ENCODE measurements at places on chromosomes 12 and 14. TPM values are rescaled to one million over a fixed set of nuclear protein-coding genes. Genes with fewer than 3 reads are reported as not detected.

The ETFBKMT gene
- 3.2 TPM for total RNA-seq

The HOXC12 gene
- not detected for total RNA-seq

The ARHGEF25 gene
- total RNA-seq = 22.3 TPM

The COCH gene
- 0.14 TPM for total RNA-seq

All from smooth muscle cell of bladder (primary cell).